ENCODE measurements at places on chromosomes 11 and 22. TPM values are rescaled to one million over a fixed set of nuclear protein-coding genes. Genes with fewer than 3 reads are reported as not detected.

DNA sequence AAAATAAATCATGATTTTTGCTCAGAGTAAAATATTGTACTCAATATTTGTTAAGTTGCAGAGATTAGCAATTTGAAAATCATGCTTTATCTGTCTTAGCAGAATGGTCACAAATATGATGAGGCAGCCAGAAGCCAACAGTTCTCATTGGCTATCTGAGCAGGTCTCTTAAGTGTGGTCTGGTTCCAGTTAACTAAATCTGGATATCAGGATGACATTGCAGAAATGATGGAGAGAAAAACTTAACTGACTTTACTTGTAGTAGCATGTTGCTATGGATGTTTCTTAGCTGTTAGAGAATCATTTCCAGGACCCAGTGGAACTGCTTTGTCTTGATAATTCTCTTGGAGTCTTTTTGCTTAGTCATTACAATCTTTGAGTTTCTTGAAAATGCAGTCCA, 1070.3 kb downstream of the JRKL start:
- no peak for DNase-seq

- no peak for DNase-seq
Observed at GRCh38 chr11:115869780-115870431, 365.7 kb upstream of the CADM1 start.

The PIH1D2 gene
- total RNA-seq = 3.9 TPM

The BCO2 gene
- total RNA-seq = 14.7 TPM

DNA sequence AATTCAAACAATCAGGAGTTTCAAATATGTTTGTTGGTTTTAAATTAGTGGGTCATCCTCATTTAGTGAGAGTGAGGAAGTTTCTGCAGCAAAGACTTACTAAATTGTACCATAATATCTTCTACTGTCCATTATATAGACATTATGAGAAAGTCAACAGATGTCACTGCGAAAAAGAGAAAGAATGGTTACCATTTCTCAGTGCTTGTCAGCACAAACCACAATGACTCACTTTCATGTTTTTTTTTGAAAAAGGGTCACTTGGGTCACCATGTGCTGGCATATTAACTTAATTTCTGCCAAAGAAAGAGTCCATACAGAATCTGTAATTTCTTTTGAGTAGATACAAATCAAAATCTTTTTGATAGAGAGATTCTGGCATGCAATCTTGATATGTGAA, 924.6 kb upstream of the FAT3 start:
- DNase-seq = no peak

The CELSR1 gene
- 3.3 TPM for total RNA-seq

DNA sequence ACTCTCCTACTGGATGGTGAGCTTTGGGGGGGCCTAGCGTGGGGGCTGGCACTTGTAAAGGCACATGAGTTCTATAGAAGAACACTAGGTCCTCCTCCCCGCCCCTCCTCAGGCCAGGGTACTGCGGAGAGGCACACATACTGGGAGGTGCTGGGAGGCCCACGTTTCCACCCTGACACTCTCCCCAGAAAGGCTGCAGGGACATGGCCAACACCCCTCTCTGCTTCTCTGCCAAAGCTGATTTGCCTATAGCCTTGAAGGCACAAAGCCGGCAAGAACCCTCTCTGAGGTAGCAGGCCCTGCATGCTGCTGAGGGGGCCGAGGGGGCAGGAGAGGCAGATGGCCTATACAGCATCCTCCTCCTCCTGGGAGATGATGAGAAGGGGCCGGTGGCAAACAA, 112.8 kb downstream of the BUD13 start:
- DNase-seq = no peak

Data from tibial nerve (tissue), 4 donors.